ENCODE measurements at places on chromosomes 12 and 14. TPM values are rescaled to one million over a fixed set of nuclear protein-coding genes. Genes with fewer than 3 reads are reported as not detected.

DPY19L2 gene
- polyA plus RNA-seq = 7.3 TPM

LRFN5 gene
- 0.14 TPM for polyA plus RNA-seq

TMEM132C gene
- 1.5 TPM for polyA plus RNA-seq

ARHGAP9 gene
- polyA plus RNA-seq = 3.4 TPM

TNS2 gene
- polyA plus RNA-seq = 58.7 TPM

KCNA5 gene
- polyA plus RNA-seq = 1.8 TPM

TM9SF1 gene
- 52.8 TPM for polyA plus RNA-seq

FOXA1 gene
- polyA plus RNA-seq = not detected

PRDM4 gene
- 5.3 TPM for polyA plus RNA-seq

DNAJC22 gene
- polyA plus RNA-seq = not detected

DNA sequence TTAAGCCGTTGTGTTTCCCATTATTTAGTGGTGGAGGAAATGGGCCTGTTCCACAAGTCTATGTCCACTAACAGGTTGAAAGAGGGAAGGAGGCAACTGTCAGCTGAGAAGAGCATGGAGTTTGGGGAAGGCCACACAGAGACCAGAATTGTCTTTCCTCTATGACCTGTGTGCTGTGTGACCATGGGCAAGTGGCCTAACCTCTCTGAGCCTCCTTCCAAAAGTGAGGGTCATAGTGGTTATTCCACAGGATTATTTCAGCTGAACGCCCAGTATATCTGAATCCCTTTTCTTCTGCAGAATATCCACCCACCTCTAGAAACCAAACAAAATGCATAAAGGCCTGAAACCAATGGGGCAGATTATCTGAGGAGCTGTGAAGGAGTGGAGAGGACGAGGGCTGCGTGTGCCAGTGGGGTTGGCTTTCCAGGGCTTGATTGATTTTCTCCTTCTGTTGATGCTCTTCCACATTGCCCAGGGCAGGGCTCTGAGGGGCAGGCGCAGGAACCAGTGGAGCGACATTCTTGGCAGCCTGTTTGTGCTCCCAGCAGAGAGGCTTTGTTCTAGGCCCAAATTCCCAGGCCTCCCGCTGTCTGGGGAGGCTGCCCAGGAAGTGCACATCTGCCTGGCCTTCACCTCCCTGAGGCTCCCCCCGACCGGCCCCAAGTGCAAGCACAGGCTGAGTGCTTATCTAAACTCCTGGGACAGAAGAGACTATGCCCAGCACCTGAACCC lies 452.7 kb downstream of the BCL11B start:
- no peak for DNase-seq

DNA sequence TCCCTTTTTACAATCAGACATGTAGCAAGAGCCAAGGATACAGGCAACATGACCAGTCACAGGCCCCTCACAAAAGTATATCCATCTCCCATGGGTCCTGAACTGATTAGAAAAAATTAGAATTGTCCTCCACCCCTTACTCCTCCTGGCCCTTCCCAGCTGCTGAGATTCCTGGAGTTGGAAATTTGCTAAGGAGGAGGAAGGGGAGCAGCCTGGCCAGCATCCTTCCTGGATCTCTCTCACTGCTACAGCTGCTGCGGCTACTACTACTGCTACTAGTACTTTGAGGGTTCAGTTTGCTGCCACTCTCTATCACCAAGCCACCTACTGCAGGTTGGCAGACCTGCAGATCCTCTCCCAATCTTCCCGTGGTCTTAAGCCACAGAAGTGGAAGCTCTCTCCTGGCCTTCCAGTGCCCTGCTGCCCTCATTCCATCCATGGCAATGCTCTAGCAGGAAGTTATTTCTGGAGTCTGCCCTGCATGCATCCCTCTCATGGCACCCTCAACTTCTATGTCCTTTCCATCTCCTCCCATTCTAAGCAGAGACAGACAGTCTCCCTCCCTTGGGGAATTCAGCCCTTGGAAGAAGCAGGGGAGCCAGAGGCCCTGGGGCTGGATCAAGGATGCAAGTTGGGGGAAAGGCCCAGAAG lies 1.0 kb downstream of the ITGA7 start:
- no peak for DNase-seq

DNA sequence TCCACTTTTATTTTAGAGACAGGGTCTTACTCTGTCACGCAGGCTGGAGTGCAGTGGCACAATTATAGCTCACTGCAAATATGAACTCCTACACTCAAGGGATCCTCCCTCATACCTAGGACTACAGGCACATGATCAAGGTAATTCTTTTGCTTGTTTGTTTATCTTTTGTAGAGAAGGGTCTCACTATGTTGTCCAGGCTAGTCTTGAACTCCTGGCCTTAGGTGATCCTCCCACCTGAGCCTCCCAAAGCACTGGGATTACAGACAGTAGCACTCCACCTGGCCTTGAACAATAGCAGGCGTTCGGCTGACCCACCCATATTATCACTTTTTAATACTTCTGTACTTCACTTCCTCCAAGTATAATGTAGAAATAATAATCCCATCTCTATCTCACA lies 1.4 kb upstream of the RACGAP1 start:
- no peak for DNase-seq

- DNase-seq = no peak
These were observed 82.0 kb downstream of the CATSPERB start for GRCh38 chr14:91649930-91650329.

DNA sequence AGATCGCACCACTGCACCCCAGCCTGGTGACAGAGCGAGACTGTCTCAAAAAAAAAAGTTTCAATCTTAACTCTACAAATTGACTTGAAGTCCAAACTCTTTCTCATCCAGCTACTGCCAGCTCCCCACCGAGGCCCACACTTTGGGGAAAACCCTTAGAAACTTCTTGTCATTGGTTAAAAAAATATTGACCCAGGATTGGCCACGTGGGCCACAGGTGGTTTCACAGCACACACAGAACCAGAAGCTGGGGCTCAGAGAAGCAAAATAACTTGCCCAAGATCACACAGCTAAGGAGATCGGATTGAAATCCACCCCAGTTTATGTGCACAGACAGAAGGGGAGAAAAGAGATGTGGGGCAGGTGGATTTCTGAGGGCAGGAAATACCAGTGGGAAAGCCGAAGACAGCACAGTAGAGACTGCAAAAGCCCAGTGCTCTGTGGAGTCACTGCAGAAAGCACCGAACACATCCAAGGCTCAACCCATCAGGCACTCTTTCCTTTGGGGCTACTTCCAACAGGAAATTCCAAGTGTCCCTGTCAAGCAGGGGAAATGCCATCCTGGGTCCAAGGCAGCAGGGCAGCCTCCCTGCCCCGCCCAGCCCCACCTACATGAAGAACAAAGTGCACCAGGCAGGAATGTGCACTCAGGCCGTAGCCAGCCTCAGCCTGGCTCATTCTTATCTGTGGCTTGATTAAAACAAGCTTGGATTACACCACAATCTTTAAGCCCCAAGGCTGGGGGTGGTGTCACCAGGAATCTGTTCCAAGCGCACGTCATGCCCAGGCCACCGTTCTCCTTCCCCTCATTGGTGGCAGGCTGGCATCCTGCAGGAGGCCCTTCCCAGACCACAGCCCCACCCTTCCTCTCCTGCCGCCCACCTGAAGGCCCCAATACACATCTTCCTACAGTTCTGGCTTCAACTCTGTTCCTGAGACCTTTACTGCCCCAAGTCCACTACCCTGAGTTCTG lies 72.5 kb downstream of the ITPK1 start:
- peak; percentile 78 for DNase-seq

DNA sequence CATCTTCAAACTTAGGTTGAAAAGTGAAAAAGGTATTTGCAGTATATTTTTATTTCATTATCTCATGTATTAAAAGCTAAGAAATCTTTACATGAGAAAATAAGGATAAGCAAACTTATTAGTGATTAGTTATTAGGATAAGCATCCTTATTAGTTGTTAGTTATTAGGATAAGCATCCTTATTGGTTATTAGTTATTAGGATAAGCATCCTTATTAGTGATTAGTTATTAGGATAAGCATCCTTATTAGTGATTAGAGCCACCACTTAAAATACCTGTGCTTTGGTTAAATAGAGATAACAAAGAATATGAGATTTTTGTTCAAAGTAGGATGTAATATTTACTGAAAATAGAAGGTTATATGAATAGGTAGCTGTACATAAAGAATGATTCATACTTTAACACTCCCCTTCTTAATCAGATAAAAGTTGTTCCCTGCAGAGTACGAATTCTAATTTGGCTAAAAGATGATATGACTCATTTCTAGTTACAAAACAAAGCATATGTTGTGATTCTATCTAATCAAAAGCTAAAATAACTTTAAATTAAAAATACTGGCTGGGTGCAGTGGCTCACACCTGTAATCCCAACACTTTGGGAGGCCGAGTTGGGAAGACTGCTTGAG lies 56.4 kb downstream of the KDM5A start:
- DNase-seq = no peak

DNA sequence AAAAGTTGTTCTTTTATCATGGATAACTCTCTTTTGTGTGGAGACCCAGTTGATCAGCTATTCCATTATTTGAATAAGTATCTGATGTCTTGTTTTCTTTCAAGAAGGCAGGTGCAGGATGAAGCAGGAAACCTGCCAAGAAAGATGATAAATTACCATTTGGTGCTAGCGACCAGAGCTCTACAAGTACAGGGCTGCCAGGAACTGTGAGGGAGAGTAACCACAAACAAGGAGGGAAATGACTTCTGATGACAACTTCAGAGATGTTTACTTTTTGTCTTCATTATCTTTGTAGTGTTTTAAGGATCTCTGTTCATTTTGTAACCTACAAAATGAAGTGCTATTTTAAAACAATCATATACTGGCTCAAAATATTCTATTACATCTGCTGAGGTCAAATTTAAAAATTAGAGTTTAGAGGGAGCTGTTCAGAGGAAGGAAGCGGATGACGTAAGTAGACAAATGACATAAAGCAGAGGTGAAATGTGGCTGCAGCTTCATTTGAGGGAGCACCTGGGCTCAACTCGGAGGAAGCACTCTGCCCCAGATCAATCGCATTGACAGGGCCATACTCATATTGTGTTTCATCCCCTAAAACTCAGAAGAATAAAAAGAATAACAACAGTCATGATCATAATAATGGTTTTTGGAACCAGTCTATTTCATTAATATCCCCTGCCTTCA lies 226.8 kb downstream of the C12orf42 start:
- DNase-seq = no peak

DNA sequence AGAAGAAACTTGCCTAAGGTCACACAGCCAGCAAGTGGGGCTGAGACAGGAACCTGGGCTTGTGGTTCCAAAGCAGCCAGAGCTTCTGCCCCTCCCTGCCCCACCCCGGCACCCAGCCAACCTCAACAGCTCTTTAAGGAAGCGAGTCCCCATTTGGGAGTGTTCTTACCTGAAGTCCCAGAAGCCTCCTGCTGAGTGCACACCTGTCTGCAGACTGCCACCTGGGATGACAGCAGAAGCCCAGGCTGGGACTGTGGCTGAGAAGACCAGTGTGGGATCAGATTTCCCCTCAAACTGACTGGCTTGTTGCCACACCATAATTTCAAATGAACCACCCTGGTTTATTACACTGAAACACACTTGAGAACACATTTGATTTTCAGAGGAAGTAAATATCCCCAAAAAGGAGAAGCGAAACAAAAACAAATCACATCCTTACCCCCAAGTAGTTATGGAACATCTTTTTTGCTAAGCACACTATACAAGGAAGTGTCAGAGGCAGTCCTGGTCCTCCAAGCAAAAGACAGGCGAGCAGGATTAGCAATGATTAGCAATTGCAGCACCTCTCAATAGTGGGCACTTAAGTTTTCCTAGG lies 6.3 kb upstream of the RIN3 start:
- DNase-seq = no peak

GRCh38 chr12:57222286-57223190 lies 5.9 kb downstream of the NXPH4 start:
- DNase-seq = no peak

- no peak for DNase-seq
These were observed 378.1 kb downstream of the DAD1 start for GRCh38 chr14:22210906-22211305.

GRCh38 chr12:15299947-15300346 lies 22.4 kb upstream of the PTPRO start:
- no peak for DNase-seq

- peak; percentile 82 for DNase-seq
These were observed 3.5 kb downstream of the PTPN21 start for GRCh38 chr14:88551094-88551870.

DNA sequence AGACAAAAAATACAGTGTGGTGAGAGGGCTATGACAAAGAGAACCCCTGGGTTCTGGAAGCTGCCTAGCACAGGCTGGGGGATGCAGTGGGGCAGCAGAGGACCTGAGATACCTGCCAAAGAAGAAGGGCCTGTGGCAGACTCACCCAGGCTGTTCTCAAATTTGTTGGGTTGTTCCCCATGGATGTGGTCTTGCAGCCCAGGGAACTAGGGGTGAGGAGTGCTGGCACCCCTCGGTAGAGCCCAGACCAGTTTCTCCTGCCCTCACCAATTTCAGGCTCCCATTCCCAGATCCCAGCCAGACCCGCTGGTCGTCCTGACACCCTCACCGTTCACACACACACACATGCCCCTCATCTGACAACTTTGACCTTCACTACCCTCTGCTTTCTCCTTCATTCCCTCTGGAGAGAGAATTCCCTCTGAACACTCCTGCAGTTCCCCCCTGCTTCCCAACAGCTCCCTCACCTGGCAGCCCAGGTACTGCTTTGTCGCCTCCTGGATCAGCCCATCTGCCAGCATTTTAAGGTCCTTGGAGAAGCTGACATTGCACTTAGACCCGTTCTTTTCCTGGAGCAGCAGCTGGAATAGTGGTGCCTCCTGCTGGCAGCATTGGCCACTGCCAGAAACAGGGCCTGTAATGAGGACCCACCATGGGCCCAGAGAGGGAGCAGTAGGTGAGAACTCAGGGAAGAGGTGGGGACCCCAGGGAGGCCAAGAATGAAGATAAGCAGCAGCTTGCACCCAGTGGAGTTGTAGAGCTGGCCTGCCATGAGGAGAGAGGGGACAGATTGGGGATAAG lies 5.9 kb upstream of the GDF11 start:
- peak; percentile 69 for DNase-seq

- DNase-seq = peak; percentile 17
These were observed 90.4 kb upstream of the SFSWAP start for GRCh38 chr12:131620520-131620919.

- DNase-seq = peak; percentile 74
These were observed 9.7 kb downstream of the CKB start for GRCh38 chr14:103512701-103513611.

- no peak for DNase-seq
These were observed 325.6 kb upstream of the TMEM132C start for GRCh38 chr12:127941332-127941731.

DNA sequence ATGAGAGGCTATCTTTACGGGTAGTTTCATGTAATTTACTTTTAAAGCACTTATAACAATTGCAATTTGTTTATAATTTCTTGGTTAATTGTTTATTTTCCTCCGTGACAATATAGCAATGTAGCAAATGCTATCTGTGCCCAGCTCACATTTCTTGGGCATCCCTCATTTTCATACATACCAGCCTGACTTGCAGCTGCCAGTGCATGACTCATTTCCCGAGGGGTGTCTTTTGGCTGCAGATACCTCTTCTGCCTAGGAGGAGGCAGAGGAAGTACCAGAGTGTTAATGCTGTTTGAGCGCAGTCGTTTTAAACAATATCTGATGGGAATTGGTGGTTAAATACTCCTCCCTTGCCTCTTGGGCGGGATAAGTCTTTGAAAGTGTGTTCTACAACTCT lies 104.2 kb upstream of the ABCD2 start:
- no peak for DNase-seq

- no peak for DNase-seq
These were observed 113.6 kb downstream of the CCER1 start for GRCh38 chr12:90841336-90841735.

- DNase-seq = no peak
These were observed 49.9 kb downstream of the ESR2 start for GRCh38 chr14:64244279-64244678.

Data from heart left ventricle (tissue), 16 donors.